ENCODE measurements at places on chromosomes 13 and 19.

- no peak for DNase-seq
Observed at GRCh38 chr13:47044842-47045241, 148.0 kb upstream of the HTR2A start.

GRCh38 chr19:13905634-13906520, at the start of the genes BRME1 and CC2D1A:
Gene BRME1 (minus strand): TSS chr19:13906117. CDS start chr19:13904892, 1,225 bp downstream.
Gene CC2D1A (plus strand): TSS chr19:13906201. CDS start chr19:13906442, 241 bp downstream.
- DNase-seq = no peak

DNA sequence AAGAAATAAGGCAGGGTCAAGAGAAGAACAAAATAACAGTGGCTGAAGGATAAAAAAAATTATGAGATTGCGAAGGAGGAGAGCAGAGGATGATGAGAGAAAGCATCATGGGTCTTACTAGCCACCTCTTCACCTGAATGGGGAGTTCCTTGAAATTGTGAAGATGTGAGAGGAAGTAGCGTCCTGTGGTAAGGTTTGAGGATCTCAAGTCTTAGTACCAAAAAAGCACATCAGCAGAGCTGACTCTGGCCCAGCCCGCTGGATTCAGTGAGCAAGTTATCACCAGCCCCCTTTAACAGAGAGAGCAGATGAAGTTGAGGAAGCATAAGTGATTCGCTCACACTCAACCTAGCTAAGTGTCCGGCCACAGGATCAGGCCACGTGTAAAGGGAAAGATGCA, 61.8 kb downstream of the RXFP2 start:
- DNase-seq = no peak

GRCh38 chr13:110853235-110853721, 61.6 kb downstream of the ANKRD10 start:
- no peak for DNase-seq

DNA sequence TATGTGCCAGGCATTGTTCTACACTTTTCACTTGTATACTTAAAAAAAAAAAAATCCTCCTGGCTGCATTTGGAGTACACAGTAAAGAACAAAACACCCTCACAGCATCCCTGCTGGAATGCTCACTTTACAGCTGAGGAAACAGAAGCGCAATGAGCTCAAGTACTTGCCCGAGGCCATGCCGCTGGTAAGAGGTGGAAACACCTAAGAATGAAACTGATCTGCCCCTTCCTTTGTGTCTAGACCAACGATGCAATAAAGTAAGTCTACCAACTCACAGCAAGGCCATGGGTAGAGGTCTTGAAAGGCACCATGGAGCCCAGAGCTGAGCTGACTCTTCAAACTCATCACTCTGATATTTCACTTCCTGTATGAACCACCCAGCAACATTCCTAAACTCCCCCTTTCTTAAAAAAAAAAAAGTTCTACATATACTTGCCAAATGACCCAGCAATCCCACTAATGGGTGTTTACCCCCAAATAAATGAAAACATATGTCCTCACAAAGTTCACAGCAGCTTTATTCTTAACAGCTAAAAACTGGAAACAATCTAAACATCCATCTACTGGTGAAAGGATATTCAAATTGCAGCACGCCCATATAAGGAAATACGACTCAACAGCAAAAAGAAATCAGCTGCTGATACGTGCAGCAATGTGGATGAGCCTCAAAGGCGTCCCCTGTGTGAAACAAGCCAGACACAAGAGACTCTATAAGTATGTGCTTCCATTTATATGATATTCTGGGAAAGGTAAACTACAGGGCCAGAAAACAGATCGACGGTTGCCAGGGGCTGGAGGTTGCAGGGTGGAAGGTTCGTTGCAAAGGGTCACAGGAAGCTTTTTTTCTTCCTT, 236.6 kb upstream of the MAB21L1 start:
- DNase-seq = no peak

- no peak for DNase-seq
Observed at GRCh38 chr13:109351236-109351635, 435.1 kb downstream of the IRS2 start.
